ENCODE measurements at places on chromosomes 12 and 14.
A peak's percentile ranks its signal among the peaks of the same experiment; 100 is the strongest.

DNA sequence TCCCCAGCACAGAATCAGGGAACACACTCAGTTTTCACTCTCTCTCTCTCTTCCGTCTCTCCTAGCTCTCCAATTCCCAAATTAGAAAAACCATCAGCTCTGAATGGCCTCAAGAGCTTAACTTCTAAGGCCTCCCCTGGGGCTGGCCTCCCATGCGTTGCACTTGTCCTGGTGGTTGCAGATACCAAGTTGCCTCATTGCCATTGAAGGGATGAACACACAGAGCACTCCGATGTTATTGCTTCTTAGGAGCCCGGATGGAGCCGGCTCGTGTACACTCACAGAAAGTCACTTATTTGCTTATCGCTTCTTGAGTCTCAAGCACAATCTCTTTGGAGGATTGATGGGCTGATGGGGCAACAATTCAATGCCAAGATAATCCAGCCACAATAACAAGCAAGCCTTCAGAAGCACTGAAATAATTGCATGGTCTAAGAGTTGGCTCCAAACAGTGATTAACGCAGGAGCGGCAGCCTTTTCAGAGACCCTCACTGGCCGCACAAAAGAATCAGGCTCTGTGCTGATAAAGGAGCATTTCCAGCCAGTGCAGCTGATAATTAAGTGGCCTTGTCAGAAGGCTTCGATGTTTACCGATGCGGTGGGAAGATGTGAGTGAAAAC is 175.8 kb upstream of the TMEM132C start:
- no peak for DNase-seq

- DNase-seq: no peak
Measured at GRCh38 chr12:43066471-43066870, 476.9 kb upstream of the PRICKLE1 start.

- no peak for DNase-seq
Measured at GRCh38 chr12:118821386-118821925, 159.9 kb upstream of the SRRM4 start.

- DNase-seq: no peak
Measured at GRCh38 chr12:50185301-50185895, 18.2 kb upstream of the CERS5 start.

DNA sequence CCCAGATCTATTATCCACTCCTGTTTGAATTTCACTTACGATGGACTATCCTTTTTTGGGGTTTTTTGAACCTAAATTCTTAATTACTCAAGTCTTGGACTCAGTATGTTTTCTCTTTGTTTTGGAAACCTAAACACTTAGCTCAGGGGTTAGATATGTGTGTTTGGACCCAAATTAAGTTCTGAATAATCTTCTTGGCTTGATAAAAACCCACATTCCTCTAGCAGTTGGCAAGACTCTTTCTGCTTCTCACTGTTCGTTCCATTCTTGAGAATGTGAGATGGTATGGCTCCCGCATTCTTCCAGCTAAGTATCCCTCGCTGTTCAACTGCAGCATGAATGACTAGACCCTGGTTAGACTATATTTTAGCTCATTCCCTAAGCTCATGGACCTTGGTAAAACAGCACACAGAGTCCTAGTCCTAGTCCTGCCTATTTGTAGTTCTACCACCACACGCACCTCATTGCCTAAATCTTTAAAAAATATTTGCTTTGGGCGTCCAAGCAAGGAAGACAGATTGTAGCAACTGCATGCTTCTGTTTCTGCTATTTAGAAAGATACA is 860.0 kb downstream of the RPS29 start:
- no peak for DNase-seq

- no peak for DNase-seq
Measured at GRCh38 chr12:66403746-66404145, 101.5 kb downstream of the HELB start.

DNA sequence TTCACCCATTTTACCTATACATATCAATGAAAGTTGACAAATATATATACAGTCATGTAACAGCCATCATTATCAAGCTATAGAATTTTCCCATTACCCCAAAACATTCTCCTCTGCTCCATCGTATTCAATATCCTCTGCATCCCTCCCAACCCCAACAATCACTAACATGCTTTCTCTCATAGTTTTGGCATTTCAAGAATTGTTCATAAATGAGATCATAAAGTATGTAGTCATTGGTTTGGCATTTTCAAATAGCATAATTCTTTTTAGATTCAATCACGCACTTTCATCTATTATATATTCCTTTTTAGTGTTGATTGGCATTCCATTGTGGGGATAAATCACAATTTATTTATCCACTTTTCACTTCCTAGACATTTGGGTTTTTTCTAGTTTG is 866.0 kb upstream of the TMEM132C start:
- DNase-seq: no peak

DNA sequence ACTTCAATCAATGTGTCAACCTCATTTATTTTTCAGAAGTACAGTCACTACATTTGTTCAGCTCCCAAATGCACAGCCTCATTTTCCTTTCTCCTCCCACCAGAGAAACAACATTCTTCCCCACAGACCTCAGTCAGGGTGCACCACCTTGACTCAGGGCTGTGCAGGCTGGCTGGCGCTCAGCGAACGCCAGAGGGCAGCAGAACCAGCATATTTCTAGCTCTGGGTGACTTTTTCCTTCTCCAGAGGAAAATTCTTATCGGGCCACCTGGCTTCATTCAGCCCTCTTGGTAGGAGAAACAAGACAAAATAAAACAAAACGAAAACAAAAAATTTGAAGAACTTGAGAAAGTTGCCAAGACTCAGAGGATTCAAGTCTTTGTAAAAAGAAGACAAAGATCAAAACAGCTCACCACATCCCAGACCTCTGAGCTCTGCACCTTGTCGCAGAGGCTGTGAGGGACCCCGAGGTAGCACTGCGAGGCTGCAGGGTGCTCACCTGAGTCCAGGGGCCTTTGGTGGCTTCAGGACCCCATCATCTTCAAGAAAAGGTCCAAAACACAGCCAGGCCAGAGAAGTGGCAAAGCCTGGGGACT is 33.7 kb downstream of the PAH start:
- DNase-seq: peak; percentile 53

- DNase-seq: no peak
Measured at GRCh38 chr14:80560800-80561657, 349.7 kb upstream of the DIO2 start.

GRCh38 chr12:132083614-132083940 is 60.5 kb downstream of the DDX51 start:
- DNase-seq: no peak

DNA sequence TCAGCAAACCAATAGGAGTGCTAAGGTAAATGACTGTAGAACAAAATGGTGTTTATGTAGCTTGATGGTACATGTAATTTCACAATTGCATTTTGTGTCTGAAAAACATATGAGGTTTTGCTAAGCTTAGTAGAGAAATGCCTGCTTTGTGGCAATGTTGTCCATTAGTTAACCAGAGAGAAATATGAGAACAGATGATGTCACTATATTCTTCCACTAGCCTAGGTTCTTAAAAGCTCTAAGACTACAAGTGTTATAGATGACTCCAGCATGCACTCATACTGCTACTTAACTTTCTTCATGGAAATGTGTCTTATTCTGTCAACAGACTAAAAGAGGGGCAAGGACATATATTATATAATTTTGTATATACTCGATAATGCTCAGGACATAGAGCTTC is 309.4 kb downstream of the APAF1 start:
- DNase-seq: no peak

DNA sequence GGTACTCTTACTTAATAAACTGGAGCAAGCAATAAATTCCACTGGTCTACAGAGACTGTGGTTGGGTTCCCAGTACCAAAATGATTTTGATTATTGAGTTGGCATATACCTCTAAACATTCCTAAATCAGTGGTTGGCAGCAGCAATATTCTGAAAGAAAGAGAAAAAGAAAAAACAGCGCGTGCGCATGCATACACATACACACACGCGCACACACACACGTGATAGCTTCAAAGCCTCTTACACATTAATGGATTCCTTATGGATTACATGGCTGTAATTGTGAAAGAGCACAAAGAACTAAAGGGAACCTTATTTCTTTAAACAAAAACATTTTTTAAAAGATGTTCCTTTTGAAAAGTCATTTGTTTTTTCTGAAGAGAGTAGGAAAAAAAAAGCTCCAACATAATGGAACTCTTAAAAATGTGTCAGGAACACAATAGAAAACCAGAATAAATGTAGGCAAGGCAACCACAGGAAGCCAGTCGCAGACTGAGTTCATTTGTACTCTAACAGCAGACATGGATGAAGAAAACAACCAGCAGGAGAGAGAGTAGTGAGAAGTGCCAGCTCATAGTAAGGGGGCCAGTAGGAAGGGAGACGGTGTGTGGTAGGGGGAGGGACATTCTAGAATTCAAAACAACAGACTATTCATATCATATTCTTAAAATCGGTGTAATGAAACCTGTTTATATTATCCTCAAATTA is 80.0 kb downstream of the DRAM1 start:
- no peak for DNase-seq

GRCh38 chr12:57519796-57520052 is 590 bp downstream of the DDIT3 start:
- DNase-seq: peak; percentile 72

- DNase-seq: no peak
Measured at GRCh38 chr12:57156701-57157403, 9.4 kb upstream of the LRP1-AS start.

DNA sequence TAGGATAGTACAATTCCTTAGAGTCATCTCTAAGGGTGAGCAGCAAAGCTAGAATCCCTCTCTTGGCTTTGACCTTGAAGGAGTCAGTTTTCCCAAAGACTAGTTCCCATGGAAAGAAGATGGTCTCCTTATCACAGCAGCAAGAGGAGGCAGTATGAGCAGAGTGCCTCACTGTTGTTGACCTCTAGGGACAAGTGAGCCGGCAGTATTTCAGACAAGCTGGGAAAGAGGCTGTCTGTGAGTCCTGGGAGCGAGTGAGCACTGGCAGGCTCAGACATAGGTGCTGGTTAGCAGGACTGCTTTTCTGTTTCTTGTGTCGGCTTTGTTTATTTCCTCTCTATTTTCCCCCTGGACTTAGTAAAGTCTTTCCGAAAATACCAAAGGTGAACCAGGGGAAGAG is 60.7 kb downstream of the NTF3 start:
- DNase-seq: peak; percentile 7

GRCh38 chr12:99611117-99611516 is 36.4 kb upstream of the GARIN6 start:
- no peak for DNase-seq

DNA sequence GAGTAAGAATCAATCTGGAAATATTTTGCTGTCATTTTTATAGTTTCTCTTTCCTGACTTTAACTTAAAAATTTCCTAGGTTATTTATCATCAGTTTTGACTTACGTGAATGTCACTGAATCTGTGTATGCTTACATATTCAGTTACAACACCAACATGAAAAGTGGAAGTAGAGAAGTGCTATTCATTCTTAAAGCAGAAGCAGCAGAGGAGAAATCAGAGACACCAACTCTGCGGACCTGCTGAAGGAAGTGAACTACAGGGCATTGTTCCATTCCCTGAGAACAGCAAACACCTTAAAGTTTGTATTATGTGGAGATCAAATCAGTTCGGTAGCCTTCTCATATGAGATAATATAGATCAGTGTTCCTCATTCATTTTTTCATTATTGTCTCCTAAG is 34.1 kb downstream of the RAD51B start:
- no peak for DNase-seq

GRCh38 chr12:83074358-83074894 is 387.7 kb downstream of the TMTC2 start:
- DNase-seq: no peak

DNA sequence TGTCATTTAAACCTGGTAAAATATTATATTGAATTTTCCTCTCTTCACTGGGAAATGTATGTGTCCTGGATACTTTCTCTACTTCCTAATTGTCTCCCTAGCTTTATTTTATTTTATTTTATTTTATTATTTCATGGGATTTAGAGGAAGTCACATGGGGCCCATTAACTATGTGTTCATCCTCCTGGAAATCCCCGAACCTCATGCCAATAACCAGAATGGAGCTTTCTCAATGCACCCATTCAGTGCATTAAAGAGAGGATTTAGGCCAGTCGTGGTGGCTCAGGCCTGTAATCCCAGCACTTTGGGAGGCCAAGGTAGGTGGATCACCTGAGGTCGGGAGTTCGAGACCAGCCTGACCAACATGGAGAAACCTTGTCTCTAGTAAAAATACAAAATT is 1.3 kb upstream of the RPGRIP1 start:
- DNase-seq: no peak

Measured in right forelimb (tissue), 1 donor.